ENCODE measurements at places on chromosomes 16 and 17.

DNA sequence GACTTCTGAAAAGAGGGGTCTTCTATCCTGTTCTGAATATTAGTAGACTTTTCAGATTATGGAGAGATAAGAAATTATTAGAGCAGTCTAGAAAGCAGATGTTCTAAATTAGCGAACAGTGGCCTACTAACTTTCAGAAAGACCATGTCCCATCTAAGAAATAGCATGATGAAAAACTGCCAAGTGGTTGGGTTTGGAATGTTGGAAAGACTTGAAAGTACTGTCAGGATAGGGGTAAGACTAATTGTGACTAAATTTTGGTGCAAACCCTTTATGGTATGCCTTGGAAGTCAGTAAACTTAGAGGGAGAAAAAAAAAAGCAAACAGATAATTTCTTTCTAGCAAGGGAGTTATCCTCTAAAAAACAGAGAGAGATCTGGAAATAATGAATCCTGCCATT, 41.1 kb downstream of the TANGO6 start:
- no peak for DNase-seq

DNA sequence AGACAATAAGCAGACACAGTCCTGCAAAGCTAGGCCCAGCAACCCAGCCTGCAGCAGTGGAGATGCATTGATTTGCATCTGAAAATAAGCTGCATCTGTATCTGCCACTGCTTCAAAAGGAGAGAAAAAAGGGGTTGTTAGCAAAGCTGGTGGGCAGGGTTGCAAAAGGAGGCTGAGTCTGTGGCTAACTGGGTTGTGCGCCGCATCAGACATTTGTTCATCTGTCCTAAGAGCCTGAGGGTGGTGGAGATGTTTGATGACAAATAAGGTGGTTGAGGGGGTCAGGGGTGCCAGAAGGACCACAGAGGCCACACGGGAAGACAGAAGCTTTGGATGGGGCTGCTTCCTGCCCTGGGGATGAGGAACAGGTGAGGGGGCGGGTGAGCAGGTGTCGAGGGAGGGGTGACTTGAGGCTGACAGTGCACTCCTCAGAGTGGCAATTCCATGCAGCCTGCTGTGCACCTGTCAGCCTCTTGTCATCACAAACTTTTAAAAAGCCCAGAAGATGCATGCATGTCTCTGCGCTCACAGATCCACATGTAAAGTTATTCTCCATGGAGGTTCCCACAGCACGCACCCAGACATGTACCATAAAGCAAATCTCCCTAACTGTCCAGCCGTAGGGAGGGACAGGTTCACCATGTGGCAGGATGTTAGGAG, 35.4 kb downstream of the WSB1 start:
- DNase-seq, result no peak

GRCh38 chr17:64950871-64951270, 31.6 kb upstream of the LRRC37A3 start:
- DNase-seq, result no peak

DNA sequence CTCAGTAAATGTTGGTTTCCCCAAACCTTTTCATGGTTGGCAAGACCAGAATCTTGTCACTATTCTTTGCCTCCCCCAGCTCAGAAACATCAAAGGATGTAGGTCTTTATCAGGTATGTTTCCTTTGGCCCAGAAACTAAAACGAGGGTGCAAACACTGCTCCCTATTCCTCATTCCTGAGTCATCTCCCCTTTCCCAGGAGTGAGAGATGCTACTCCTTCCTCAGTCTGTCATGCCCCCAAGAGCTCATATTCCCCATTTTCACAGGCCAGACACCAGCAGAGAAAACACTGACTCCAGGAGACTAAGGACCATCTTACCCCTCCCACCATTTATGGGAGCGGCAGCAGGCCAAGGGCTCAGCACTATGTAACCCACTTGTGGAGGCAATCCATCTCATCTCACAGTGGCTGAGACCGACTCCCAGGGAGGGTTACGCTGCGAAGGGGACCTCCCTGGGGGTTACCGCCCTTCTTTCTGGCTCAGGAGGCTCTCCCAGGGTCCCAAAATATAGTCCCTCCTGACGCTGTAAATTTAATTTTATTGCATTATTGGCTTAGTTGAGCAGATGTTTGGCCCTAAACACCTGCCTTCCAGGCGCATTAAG, 1.5 kb downstream of the GEMIN4 start:
- no peak for DNase-seq

DNA sequence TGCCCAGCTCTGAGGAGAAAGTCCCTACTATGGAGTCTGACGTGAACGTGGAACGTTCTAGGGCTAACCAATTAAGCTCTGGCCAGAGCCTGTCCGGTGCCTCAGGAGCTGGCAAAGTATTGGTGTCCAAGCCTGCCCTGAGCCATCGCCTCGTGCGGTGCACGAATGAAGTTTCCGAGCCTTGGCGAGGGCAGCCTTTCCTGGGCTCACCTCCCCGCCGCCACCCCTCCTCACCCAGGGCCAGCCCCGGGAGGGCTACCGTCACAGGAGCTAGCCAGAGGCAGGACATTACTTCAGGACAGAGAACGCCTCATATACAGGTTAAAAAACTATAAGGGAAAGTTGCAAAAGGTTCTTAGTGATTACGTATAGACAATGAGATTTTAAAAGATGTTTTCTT, 23.6 kb upstream of the TRAP1 start:
- no peak for DNase-seq

- DNase-seq, result no peak
These were observed 23.3 kb downstream of the TBCD start for GRCh38 chr17:82775001-82775823.

GRCh38 chr16:31695667-31696066, 168.0 kb downstream of the AHSP start:
- no peak for DNase-seq

- DNase-seq, result no peak
These were observed 61.5 kb downstream of the GNAO1 start for GRCh38 chr16:56252835-56253234.

GRCh38 chr17:68676856-68677255, 75.7 kb upstream of the FAM20A start:
- no peak for DNase-seq

- DNase-seq, result no peak
These were observed 9.9 kb downstream of the CASC3 start for GRCh38 chr17:40150276-40150675.

GRCh38 chr16:74713325-74713724, 12.7 kb upstream of the MLKL start:
- DNase-seq, result no peak

DNA sequence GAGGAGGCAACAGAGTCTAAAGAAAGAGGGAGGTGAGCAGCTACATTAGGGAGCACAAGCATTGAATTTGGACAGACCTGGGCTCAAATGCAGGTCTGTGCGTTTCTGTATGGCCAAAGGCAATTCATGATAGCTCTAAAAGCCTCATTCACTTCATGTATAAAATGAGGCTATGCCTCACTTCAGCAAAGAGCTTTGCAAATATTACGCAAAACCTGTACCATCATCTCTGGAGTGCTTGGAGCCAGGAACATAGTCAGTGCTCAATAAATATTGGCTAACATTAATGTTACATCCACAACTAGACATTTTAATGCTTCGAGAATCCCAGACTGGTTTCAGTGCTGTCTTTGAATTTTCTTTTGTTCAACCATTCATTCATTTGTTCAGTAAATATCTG, 254.7 kb upstream of the CDH11 start:
- DNase-seq, result no peak

- no peak for DNase-seq
These were observed 773 bp downstream of the BLTP2 start for GRCh38 chr17:28643983-28644786.

DNA sequence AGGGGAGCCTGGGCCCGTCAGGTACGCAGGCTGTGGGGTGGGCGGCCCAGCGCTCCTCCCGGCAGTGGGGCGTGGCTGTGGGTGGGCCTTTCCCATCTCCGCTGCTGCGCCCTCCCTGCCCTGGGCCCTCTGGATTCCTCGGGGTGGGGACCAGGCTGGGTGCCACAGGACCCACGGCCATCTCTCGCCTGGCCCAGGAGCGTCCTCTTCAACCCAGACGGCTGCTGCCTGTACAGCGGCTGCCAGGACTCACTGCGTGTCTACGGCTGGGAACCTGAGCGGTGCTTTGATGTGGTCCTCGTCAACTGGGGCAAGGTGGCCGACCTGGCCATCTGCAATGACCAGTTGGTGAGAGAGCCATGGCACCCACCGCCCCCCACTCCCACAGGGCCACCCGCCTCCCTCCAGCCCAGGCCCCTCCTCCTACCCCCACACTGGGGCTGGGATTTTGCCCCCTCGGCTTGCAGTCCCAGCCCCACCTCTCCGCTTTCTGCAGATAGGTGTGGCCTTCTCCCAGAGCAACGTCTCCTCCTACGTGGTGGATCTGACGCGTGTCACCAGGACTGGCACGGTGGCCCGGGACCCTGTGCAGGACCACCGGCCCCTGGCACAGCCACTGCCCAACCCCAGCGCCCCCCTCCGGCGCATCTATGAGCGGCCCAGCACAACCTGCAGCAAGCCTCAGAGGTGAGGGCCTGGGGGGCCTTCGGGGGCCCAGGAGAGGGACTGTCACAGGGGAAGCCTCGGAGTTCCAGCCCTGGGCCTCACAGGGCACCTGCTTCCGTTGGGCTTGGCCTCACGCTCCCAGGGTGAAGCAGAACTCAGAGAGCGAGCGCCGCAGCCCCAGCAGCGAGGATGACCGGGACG, 17.2 kb downstream of the KATNB1 start:
- no peak for DNase-seq

- DNase-seq, result no peak
These were observed 30.2 kb downstream of the TRIM25 start for GRCh38 chr17:56883616-56884015.

- no peak for DNase-seq
These were observed 20.8 kb upstream of the NOL11 start for GRCh38 chr17:67696853-67697498.

DNA sequence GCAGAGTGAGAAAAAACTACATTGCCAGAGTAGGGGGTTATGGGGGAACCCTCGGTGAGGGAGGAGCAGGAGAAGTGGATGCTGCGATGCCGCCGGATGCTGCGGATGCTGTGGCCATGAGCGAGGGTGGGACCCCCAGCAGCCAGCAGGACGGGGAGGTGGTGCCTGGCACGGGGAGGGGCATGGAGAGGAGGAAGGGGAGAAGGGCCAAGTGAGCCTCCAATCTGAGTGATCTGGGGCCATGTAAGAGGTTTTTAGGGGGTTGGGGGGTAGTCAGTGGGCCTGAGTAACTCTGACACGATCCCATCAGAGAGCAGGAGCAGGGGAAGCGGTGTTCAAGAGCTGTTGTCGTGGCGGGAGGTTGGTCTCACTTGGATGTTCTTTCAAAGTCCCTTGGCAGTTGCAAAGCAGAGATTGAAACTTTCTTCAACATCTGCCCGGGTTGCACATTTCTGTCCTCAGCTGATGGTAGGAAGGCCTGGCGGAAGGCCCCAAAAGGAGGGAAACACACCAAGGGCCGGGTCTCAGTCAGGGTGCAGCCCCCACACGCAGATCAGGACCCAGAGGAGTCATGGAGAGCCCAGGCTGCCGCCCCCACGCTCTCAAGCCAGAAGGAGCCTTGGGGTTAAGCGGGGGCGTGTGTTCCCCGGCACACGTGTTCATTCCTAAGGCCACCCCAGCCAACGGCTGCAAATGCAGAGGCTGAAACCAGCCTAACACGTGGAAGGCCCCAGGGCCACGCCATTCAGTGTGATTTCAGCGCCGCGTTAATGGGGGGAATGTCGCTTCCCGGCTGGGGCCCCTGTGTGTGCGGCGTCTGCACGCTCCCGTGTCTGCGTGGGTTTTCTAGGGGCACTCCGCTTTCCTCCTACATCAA, 81.7 kb downstream of the ZDHHC7 start:
- DNase-seq, result no peak

DNA sequence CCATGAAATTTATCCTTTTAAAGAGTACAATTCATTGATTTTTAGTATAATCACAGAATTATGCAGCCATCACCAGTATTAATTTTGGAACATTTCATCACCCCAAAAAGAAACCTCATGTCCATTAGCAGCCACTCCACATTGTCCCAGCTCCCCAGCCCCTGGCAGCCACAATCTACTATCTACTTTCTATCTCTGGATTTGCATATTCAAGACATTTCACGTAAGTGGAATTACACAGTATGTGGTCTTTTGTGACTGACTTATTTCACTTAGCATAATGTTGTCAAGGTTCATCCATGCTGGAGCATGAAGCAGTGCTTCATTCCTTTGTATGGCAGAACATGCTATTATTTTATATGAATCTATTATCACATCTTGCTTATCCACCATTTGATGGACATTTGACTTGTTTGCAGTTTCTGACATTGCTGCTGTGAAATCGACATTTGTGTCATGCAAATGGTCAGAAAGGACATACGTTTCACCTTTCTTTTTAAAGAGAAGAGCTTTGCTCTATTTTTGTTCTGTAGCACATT, 10.7 kb downstream of the METTL9 start:
- DNase-seq, result no peak

DNA sequence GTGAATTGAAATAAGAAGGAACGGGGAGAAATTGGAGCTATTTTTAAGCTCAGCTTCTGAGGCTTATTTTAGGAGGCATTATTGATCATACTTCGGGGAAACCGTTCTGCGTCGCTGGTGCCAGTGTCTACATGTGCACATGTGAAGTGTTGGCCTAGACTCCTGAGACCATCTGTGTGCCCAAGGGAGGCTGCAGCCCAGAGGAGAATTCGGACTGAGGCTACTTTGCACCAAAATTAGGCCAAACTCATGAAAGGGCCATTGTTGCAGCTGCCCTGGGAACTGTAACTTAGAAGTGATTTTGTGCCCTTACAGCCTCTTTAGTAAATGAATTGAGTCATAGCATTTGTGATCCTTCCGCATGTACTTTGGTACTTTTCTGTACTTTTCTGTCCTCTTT, 102.0 kb upstream of the NOL11 start:
- no peak for DNase-seq

DNA sequence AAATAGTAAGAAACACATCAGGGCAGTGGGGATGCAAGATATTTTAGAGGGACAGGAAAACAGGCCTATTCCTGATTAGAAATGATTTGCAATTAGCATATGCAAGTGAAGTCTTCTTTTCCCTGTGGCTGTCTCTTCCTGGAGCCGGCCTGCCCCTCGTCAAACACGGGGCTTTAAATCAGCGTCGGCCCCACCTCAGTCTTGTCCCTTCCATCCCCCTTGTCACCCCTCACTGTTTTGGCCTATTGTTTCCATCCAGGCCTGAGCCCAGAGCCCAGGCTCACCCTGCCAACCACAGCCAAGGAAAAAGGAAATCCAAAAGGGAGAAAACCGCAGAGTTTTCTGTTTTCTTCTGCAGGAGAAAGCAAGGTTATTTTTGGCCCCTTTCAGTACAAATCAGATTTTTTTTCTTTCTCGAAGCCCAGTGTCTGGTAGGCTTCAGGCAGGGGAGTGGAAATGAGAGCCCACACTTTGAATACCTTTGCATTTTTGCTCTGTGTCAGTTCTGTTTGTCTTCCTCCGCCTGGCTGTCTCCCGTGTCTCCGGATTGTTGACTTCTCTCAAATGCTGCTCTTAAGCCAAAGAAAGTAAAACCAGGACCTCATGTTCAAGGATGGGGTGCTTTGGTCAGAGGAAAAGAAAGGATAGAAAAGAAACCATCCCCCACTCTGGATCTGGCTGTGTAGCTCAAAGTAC, 399.9 kb upstream of the CDH11 start:
- no peak for DNase-seq

GRCh38 chr17:1110541-1110861, 69.3 kb downstream of the ABR start:
- DNase-seq, result no peak

GRCh38 chr16:48592839-48593429, 17.0 kb downstream of the N4BP1 start:
- DNase-seq, result no peak

GRCh38 chr17:34099859-34100515, 155.1 kb upstream of the CCL2 start:
- DNase-seq, result no peak

GRCh38 chr16:6131526-6132050, 1034.0 kb upstream of the EEF2KMT start:
- no peak for DNase-seq
